ENCODE measurements at places on chromosomes 1 and 21.

DNA sequence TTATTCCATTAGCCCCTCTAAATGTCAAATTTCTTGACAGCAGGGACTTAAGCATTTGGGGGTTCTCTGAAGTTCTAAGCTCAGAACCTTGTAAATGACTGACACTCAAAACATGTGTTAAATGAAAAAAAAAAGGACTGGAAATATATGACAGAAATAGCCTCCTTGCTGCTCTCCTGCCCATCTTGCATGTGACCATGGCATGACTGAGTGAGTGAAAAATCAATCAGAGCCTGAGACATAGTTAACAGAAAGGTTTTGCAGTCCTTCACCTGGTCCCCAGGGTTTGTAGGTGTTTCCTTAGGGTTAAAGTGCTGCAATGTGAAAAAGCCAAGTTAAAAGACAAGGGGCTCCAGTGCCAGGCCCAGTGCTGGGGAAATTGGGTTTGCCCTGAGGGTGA, 168.1 kb downstream of the ZBTB18 start:
- no peak for DNase-seq

DNA sequence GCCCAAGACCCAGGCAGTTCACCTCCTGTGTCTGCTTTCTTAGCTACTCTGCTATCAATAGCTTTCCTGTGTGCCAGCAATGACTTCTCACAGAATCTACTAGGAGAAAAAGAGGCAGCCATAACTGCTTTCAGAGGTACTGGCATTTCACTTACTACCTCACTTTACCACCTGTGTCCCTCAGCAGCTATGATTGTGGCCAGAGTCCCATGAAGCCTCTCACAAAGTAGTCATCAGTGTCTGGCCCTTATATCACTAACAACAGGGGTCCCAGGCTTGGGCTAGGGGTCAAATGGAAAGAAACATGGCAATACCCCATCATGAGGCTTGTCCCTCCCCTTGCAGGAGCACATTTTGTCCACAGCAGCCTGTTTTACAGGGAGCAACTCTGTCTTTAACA, 62.7 kb upstream of the EPS8L3 start:
- no peak for DNase-seq

DNA sequence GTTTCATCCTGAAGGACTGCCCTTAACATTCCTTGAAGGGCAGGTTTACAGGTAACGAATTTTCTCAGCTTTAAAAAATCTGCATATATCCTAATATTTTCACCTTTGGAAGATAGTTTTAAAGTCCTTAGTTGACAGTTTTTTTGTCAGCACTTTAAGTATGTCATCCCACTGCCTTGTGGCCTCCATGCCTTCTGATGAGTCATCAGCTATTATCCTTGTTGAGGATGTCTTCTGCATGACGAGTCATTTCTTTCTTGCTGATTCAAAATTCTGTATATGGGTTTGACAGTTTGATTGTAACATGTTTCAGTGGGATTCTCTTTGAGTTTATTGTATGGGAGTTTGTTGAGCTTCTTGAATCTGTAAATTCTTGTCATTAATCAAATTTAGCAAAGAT, 500.6 kb downstream of the DISC1 start:
- peak; percentile 51 for DNase-seq

GRCh38 chr1:235783148-235783776, 83.4 kb downstream of the LYST start:
- DNase-seq: no peak

DNA sequence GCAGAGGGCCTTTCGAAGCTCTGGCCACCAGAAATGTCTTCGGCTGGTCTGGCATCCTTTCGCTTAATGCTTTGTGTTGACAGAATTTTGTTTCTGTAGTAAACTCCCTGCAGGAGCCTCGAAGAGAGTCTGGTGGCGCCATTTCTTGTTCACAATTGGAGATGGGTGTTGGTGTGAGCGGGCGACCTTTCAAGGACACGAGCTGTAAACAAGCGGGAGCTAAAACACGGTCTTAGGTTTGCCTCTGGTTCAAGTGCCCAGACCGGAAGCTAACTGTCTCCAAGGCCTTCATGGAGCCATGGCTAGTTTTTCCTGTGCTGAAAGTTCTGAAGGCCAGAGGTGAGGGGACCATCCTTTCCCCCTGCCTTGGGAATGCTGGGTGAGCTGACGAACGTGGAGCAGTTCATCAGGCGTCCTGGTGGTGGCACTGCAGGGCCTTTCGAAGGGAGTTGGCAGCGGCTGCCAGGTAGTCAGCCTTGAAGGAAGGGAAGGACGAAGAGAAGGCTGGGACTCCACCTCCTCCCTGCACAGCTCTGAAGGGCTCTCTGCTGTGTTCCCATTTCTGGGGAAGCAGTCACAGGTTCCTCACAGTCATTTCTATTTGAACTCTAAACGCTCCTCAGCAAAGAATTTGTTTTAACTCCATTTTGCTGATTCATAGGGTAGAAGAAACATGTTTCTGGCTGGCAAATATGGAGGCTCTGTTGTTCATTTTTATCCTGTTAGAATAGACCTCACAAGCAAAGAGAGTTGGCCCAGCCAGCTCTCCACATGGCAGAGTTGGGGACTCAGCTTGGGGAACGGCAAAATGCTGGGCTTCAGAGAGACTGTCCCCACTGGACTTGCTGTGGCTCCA, 35.2 kb downstream of the URB2 start:
- DNase-seq: peak; percentile 90

DNA sequence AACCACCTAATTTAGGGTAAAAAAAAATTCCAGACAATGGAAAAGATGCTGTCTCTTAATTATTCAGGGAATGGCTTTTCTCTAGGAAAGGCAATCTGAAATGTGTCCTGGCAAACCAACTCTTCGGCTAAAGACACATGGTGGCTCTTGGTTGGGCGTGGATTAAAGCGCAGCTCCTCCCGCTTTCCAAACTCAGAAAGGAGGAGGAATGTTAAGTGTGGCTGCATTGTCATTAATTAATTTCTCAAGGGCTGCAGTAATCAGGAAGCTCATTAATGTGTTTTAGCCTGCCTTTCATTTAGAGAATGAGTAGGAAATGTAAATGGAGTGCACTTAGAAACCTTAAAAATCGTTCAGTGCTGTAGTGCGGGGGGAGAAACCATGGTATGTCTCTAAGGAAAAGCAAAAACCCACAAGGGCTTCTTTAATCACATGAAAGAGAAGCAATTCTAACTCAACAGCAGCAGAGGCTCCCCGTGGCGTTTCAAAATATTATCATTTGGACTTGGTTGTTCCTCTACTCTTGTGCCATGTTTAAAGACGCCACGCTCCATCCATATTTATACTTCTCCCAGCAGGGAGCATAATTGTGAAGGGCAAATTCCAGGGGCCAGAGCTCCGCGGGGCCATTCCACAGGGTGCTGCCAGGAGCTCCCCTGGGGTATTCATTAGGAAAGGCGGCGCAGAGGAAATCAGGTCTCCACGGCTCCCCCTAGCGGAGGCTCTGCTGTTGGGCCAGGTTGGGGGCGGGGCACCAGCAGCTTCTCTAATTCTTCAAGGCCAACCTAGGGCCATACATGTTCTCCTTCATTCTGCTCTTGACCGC, 91.9 kb upstream of the SSX2IP start:
- peak; percentile 34 for DNase-seq

DNA sequence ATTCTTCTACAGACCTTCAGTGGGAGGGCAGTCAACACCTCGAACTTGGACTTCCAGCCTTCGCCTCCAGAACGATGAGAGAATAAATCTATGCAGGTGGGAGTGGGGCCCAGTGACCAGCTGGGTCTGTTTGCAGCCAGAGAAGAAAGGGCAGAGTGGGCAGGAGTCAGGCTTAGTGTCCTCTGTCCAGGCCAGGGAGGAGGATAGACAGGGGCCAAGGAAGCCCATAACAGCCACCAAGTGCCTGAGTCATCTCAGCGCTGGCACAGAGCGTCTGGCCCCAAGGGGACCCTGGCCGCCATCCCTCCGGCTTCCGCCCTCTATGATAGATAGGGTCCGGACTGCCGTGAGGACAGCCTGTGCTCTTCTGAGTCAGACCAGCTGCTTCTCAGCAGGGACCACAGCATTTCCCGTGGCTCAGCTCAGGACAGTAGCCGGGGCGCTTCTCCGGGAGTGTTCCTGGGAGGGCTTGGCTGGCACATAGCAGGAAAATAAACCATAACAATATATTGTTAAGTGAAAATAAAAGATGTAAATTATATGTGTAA, 133.1 kb upstream of the C1orf174 start:
- no peak for DNase-seq

DNA sequence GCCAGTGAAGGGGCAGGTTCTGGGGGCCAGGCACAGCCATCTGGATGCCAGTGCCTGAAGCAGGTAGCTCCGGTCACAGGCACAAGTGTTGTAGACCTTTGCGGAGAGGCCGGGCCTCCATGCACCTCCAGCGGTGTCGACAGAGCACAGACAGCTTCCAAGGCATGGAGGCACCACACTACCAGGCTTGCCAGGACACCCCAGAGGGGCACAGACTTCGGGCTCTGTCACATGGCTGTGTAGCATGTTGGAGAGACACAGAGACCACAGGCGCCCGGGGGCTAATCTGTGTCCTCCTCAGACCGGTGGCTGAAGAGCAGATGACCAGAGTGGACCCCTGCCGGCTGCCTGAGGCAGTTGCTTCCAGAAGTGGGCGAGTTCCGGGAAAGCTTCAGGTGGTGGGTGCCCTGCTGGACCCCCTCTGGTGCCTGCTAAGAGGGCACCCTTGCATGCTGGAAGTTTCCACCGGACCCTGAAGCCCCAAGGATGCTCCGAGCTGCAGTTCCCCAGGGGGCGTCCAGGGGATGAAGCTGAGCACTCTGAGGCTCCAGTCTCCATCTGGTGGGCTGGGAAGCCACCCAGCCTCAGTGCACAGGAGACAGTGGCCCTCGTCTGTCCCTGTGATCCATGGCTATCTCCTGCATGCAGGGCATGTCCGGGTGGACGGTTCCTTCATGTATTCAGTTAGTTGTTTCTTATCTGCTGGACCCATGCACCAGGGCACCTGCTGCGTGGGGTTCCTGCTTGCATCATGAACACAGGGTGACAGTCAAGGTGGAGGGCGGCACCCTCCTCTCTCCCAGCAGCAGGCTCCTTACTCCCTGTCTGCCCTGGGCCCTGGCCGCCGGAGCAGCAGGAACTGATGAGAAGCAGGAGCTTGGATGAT, 82.4 kb downstream of the OBSCN start:
- DNase-seq: no peak

DNA sequence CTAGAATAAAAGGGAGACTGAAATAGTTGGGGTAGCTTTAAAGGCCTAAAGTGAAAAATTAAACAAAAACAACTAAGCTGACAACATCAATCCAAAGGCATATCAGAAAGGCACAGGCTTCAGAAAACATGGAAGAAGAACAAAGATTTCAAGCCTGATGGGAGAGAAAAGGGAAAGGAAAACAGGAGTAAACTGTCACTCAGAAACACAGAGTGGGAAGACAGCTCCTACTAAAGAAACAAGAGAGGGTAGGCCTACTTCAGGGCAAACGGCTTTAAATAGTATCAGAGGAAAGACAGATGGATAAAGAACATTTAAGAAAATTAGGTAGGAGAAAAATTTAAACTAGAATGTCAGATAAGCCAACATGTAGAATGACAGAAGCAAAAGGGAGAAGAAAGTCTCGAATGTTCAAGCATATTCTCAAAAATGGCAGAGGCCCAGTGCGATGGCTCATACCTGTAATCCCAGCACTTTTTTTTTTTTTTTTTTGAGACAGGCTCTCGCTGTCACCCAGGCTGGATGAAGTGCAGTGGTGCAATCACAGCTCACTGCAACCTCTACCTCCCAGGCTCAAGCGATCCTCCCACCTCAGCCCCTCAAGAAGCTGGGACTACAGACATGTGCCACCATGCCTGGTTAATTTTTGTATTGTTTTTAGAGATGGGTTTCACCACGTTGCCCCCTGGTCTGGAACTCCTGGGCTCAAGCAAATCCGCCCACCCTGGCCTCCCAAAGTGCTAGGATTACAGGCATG, 7.6 kb downstream of the EGLN1 start:
- no peak for DNase-seq

DNA sequence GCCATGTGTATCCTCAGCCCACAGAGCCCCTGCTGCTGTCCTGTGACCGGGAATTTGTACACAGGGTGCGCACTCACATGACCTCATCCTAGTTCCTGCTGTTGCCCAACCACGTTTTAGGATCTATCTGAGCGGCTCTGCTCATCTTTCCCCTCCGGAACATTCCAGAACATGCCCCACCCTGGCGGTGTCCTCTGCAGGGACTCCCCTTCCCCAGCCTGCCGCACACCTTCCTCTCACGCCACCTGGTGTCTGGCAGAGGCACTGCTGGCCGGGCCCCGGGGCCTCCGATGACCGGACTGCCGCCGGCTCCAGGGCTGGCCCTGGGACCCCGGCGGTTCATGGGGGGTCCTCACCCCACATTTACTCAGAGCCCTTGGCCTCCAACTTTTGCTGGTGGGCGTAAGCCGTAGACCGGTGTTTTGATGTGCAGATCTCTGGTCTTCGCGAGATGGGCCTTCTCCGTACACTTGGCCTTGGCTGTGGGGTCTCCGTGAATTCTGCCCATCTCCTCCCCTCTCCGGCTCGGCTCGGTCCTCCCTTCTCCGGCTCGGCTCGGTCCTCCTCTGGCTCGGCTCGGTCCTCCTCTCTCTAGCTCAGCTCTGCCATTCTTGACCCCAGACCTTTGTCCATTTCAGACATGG, 29.5 kb downstream of the ARHGEF16 start:
- no peak for DNase-seq

DNA sequence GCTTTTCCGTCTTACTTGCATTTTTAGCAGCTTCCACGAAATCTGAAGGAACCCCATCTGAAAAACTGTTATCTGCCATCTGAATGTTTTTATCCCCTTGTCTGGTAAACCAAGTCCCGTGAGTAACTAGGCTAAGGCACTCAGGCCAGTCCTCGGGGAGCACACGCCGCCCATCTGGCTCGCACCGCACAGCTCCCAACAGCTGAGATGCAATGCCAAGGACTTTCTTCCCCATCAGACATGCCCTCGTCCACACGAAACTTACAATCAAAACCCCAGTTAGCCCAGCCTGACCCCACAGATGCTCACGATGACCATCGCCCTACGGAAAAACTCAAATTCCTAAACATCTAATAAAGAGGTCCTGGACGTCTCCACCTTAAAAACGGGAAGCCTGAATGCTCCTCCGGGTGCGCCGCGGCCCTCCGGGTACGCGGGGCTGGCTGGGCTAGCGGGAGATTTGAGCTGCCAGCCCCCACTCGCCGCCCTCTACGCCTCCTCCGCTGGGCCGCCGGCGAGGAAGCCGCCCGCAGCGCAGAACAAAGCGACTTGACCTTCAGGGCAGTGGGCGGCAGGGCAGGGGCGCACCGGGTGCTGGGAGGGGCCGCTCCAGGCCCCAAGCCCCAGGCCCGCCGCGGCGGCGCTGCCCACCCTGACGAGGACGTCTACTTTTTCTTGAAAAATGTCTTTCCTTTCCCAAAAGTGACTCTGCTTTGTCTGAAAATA, 36.6 kb downstream of the CD58 start:
- DNase-seq: no peak

DNA sequence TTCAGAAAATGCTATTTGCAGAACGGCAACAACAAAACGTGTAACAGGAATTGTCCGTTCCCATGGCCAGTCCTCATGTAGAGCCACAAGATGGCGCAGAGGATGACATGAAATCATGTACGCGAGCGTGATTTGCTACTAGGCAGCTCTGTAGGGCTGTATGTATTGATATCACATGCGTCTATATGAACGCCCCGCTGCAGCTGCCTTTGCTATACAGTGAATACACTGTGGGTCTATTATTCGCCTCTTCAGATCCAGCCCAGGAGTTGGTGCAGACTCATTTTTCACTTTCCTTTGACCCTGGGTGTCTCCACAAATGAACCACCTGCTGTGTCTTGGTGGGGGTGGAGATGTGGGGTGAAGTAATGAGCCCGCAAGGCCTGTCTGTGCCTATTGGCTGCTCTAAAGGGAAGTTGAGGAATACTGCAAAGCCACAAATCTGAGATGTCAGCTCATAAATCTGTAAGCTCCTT, 361.5 kb downstream of the KIF26B start:
- no peak for DNase-seq

- no peak for DNase-seq
Observed at GRCh38 chr21:38834725-38835124, 29.0 kb downstream of the ETS2 start.

- peak; percentile 64 for DNase-seq
Observed at GRCh38 chr1:82565146-82565545, 764.4 kb downstream of the ADGRL2 start.

Data from COLO829 (cell line).